ENCODE measurements at places on chromosomes 2 and 18.

GRCh38 chr2:201257381-201257955 lies 2.9 kb upstream of the CASP8 start:
- no peak for DNase-seq

GRCh38 chr18:32289483-32290075 lies 99.7 kb downstream of the MEP1B start:
- no peak for DNase-seq

- no peak for DNase-seq
Measured at GRCh38 chr18:23812546-23813440, 123.5 kb downstream of the LAMA3 start.

DNA sequence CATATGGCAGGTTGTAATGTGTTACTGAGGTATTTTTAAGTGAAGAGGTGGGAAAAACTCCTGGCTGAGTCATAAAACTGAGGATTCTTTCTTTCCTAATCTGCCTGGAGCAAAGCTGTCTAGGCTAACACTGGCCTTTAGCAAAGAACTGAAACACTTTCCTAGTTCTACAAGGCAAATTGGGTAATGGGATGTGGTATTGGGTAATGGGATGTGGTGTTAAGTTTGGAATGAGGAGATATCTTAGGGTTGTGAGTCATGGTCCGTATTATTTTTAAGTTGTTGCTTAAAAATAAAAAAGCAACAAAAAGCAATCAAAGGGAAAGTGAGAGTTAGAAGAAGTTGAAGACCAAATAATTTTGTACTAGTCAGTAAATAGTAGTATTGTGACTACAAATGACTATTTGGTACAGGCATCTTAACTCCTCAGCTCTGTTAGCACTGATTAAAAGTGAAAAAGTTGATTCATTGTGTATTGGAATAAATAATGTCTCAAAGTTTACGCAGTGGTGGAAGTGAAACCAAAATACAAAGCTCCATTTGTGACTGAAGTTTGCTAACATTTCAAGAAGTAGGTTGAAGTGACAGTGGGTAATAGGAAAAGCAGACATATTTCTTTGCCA lies 216.8 kb downstream of the CAMKMT start:
- no peak for DNase-seq

DNA sequence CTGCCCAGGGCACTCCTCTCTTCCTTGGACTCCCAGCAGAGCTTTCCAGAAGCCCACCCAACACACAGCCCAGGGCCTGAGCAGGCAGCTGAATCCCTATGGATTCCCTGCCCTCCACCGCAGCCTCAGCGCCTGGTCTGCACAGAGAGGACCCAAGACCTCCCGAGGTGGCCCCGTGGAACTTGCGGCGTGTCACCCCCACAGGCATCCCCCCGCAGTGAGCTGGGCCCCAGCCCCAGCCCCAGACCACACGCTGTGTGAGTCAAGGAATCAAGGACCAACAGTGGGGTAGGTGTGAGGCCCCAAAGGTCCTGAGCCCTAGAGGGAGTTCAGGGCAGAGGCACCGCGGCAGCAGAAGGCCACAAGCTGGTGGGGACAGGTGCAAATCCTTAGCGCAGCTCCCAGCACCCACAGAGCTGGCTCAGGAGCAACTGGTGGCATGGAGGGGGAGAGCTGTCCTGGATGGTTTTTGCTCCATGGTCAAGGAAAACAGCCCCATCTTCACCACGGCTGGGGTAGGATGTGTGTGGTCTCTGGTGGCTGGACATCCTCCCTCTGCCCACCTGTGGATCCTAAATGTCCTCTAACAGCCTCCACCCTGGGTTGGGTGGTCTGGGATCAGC lies 8.5 kb downstream of the HS6ST1 start:
- no peak for DNase-seq

GRCh38 chr18:42288129-42288528 lies 333.1 kb downstream of the PIK3C3 start:
- no peak for DNase-seq

DNA sequence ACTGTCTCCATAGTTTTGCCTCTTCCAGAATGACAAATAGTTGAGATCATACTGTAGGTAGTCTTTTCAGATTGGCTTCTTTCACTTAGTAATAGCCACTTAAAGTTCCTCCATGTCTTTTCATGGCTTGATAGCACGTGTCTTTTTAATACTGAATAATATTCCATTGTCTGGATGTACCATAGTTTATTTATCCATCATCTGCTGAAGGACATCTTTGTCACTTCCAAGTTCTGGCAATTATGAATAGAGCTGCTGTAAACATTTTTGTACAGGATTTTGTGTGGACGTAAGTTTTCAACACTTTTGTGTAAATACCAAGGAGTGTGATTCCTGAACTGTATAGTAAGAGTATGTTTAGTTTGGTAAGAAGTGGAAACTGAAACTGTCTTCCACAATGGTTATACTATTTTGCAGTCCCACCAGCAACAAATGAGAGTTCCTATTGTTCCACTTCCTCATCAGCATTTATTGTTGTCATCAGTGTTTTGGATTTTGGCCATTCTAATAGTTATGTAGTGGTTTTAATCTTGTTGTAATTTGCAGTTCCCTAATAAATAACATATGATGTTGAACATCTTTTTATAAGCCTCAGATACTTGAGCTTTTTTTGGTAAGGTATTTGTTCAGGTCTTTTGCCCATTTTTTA lies 18.9 kb downstream of the LTBP1 start:
- DNase-seq: no peak

GRCh38 chr2:10038716-10039115 lies 4.6 kb upstream of the KLF11 start:
- no peak for DNase-seq

- no peak for DNase-seq
Measured at GRCh38 chr2:172305066-172305465, 122.3 kb upstream of the ITGA6 start.

DNA sequence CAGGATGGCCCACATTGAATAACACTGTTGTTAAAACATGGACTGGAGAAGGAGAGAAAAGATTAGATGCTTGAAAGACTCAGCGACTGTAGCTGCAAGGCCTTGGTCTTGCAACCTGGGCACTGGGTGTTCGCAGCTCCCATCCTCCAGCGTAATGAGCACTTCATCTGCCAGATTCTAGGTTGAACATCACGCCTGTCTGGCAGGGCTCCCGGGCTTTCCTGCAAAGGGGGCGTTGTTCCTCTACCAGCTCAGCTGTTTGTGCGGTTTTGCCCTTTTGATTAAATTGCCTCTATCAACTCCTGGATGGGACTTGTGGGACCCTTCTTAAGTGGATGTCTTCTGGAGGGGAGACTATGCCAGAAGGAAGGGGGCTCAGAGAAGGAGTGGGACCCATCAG lies 215.4 kb downstream of the KLHL29 start:
- no peak for DNase-seq

GRCh38 chr2:98498703-98499440 lies 54.2 kb downstream of the INPP4A start:
- DNase-seq: no peak

- DNase-seq: no peak
Measured at GRCh38 chr2:224927646-224928173, 114.6 kb downstream of the DOCK10 start.

GRCh38 chr18:22211657-22212056 lies 42.3 kb downstream of the GATA6 start:
- DNase-seq: no peak

GRCh38 chr2:234594715-234595114 lies 97.8 kb upstream of the ARL4C start:
- DNase-seq: no peak

- no peak for DNase-seq
Measured at GRCh38 chr2:239297142-239298004, 103.4 kb downstream of the HDAC4 start.

DNA sequence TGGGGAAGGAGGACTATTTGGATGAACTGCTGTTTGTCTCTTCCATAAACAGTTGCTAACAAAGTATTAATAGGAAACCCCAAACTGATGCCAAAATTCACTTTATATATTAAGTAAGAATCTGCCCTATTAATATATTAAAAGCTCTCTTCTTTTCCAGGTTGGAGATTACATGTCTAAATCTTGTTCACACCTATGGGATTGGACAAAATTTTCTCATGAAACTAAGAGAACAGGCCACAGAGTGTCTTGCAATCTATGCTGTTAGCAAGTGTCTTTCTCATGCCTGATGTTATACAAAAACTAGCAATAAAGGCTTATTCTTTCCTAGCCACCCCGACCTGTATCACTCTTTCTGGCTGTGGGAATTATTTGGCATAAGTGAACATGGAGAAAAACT lies 18.3 kb downstream of the ZEB2 start:
- no peak for DNase-seq

DNA sequence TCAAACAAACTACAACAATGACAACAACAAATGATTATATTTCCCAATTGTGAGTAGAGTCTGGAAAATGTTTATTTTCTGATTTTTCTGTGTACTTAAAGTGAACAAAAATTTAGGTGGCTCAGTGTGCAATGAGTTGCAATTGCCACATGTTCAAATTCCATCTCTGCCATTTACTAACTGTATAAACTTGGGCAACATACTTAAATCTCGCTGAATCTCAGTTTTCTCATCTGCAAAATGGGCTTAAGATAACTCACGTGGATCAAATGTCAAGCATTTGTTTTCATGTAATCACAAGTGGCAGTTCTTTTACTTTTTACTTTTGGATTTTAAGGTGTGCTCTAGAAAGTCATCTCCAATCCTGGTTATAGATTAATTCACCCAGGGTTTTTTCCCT lies 416.8 kb upstream of the HNRNPA3 start:
- no peak for DNase-seq

DNA sequence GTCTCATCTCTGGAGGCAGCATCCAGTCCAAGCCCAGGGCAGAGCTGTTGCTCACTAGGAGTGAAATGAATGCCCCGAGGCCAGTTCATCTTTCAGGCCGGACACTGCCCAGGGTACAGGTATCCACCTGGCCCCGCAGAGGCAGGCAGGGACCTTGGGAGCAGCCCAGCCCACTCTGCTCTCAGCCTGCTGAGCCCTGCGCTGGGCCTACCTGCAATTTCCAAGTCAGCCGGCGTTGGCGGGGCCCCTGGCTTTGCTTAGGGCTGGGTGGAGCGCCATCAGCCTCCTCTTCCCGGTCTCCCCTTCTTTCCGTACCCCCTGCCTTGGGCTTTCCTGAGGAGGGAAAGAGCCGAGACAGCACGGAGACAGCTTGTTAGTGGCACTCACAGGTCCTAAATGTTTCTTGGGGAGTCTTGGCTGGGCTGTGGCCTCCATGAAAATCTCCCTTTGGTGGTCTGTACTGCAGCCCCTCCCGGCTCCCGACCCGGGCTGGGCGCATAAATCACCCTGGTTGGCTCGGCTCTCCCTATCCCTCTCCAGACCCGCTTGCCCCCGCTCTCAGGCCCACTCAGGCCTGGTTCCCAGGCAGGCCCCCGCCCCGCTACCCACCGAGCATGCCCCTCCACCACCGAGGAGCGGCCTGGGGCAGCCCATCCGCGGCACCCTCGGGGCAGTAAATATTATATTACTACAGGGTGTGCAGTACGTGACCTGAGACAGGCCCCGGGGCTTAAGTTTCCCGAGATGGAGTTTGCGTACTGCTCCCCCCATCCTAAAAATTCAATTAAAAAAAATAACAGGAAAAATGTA lies 106.7 kb downstream of the DYSF start:
- DNase-seq: no peak

DNA sequence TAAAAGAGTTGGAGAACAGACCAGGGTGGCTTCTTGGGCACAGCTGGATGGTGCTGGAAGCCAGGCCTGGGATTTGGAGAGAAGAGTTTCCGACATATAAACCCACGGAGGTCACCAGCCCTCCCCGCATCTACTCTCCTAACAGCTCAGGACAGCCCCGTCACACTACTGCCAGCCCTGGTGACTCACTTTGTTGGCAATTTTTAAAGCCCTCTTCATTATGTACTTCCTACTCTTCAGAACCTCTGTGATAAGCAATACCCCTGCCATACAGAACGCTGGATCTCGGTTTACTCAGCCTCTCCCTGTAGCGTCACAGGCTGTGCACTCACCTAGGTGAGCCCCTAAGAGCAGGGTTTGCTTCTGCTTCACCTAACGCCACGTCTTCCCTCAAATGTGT lies 48.1 kb downstream of the ID2 start:
- no peak for DNase-seq

GRCh38 chr2:85134896-85135659 lies 1.9 kb downstream of the TCF7L1 start:
- DNase-seq: no peak

GRCh38 chr2:69717861-69718273 lies 24.1 kb upstream of the ANXA4 start:
- DNase-seq: no peak

DNA sequence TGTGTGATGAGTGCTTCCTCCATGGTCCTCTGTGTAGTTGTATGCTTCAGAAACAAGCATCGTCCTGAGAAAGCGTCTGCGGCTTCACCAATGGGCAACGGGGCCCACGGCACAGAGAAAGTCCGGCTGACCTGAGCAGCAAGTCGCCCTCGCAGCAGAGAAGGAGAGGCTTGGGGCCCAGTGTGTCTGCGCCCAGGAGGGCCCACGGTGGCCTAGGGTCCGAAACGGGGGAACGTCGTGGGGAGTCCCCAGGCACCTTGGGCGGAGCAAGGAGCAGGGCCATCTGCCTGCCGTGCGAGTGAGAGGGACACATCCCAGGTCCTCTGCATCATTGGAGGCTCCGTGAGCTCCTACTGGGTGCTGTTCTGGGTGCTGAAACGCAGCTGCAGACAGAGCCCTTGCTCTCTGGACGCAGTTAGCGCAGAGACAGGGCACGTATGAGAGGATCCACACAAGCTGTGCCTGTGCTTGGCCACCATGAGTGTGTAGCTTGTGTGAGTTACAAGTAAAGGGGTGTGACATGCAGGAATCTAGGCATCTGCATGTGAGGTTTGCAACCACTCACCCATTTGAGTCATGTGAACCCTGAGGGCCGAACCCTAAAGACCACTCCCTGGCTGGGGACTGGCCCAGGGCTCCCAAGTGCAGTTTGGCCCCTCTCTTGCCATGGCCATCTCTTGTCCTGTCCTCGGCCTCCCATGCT lies 10.6 kb downstream of the GPC1 start:
- no peak for DNase-seq

GRCh38 chr2:190455358-190456095 lies 47.4 kb downstream of the MFSD6 start:
- DNase-seq: no peak

DNA sequence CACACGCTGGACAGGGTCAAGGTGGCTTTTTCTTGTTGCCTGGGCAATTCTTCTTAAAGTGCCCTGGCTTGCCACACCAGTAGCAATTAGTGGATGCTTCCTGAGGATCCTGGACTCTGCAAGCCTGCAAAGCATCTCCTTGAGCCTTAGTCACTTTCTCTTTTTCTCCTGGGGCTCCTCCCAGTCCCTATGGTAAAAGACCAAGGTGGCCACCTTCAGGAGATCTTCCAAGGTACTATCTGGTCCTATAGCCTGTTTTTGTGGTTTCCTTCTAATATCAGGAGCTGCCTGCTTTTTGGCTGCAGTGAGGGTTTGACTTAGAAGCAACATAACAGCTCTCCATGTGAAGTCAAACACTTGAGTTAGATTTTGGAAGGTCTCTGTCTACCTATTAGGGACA lies 33.3 kb upstream of the GMCL1 start:
- no peak for DNase-seq

GRCh38 chr2:26674771-26675170 lies 17.8 kb upstream of the KCNK3 start:
- DNase-seq: no peak

GRCh38 chr2:63842149-63843061 lies 709 bp downstream of the UGP2 start:
- no peak for DNase-seq

GRCh38 chr2:100919316-100919715 lies 82.8 kb upstream of the RPL31 start:
- no peak for DNase-seq

Measured in kidney epithelial cell (primary cell).